Fibroblast of skin of back (primary cell): ENCODE measurements at places on chromosomes 5 and 9.

- peak; percentile 42 for DNase-seq
Measured at GRCh38 chr5:51383131-51384121, at the start of gene ISL1. TSS of gene ISL1 (plus strand) at chr5:51383448. CDS start at chr5:51383672, 224 bp downstream.

DNA sequence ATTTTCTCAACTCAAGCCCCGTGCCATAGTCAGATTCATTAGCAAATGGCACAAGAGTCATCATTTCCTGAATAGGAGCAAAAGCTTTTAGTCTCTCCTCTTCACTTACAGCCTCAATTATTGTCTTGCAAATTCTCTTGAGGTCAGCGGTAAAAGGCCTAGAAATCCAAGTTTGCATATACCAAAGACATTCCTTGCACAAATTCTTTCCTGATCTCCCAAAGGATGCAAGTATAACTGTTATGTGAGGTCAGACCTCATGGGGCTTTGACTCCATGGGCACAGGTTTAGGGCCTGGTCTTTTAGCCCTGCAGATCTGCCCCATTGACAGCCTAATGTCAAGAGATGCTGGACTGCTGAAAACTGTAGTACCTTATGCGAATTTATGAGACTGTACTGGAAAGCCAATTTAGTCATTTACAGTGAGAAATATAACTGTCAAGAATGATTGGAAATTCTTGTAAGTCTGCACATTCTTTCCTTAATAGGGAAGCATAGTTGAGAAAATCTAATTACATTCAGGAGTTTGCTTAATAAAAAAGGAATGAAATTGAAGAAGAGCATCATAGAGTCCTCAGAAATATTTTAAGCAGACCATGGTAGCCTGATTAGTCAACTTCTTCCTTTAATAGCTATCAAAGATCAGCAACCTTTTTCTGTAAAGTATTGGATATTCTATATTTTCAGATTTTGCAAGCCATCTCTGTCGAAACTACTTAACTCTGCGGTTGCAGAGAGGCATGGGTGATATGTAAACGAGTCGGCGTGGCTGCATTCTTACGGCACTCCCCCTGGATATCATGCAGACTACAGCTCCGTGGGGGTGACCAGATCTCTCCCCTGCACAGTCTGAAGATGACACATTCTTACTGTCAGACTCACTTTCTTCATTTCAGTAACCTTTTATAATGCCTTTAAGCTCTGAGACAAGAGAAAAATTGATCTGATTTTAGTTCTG lies 45.2 kb downstream of the GCNT4 start:
- DNase-seq: peak; percentile 87

DNA sequence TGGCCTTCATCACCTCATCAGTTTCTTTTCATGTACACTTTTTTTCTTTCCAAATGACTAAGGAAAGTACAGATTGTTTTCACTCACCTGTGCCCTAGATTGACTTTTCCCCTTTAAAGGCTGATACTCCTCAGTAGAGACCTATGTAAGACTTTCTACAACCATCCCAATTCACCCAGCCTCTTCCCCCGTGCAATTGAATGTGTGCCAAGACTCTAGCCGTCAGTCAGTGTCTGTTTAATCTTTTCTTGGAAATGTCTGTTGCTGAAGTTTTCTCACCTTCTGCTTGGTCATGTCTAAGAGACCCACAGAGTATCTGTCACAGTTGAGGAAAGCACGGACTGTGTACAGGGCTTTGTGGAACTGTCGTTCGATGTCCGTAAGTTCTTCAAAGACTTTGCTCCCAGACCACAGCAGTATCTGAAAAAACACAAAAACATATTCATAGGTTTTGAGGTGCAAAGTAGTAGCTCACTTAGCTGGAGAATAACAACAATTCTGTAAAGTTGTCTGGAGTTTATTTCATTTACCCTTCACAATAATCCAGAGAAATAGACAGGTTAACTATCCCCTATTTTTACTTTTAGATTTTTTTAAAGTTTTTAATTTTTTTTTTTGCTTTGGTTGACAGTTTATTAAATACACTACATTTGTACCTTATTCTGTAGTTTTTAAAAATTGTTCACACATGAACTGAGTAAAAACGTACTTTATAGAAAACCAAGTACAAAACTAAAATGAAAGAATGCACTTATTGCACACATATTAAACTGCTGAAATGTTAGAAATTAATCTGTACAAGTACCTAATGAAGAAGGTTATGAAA lies 13.6 kb downstream of the PDE6A start:
- no peak for DNase-seq

GRCh38 chr9:105449081-105449480 lies 1.2 kb downstream of the FSD1L start:
- peak; percentile 38 for DNase-seq

DNA sequence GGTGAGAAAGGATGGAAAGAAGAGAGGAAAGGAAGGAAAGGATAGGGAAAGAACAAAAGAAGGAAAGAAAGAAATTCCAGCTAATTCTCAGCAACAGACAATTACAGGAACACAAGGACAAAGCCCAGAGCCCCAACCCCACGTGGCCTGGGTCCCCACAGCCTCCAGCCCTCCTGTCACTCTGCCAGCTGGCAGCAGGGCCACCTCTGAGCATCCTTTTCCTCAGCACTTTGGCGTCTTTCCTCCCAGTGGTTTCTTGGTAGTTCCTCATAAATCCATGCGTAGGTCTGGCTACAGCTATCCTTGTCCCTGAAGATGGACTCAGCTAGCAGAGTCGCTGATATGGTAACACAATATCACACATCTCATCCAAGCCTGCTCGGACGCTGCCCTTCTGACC lies 28.3 kb downstream of the ADAMTS2 start:
- DNase-seq: no peak

DNA sequence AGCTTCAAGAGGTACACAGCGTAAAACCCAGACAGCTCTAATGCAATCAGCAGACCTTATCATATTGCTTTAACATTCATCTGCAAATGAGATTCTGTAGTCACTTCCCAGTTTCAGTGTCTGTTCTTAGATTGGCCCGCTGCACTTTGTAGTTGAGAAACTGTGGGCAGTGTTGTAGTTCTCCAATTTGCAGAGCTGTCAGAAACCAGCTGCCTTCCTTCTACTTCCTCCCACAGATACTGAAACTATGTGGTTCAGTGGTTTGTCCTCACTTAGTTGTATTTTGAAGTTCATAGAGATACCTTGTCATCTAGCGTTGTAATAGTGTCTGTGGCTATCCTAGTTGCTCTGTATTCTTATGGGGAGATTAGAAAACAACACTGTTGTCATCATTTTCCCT lies 39.6 kb upstream of the TRIM36 start:
- no peak for DNase-seq

- DNase-seq: no peak
Measured at GRCh38 chr9:75612754-75613153, 277.7 kb upstream of the PCSK5 start.

DNA sequence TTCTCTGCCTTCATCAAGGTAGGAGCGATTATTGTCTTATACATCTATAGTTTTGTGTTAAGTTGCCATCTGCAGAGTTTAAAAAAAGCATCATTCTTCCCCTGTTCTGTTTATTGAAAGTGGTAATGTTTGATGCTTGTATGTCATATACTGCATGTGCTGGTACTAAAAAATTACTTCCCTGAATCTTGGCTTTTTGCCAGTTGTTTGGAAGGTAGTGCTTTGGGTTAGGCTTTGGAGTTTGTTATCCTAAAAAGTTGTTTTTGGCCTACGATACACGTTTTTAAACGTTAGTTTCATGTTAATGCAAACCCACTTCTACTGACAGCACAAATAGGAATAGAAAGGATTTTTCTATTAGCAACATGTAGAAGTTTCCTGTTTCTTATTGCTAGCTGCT lies 158.3 kb downstream of the GIN1 start:
- DNase-seq: no peak

DNA sequence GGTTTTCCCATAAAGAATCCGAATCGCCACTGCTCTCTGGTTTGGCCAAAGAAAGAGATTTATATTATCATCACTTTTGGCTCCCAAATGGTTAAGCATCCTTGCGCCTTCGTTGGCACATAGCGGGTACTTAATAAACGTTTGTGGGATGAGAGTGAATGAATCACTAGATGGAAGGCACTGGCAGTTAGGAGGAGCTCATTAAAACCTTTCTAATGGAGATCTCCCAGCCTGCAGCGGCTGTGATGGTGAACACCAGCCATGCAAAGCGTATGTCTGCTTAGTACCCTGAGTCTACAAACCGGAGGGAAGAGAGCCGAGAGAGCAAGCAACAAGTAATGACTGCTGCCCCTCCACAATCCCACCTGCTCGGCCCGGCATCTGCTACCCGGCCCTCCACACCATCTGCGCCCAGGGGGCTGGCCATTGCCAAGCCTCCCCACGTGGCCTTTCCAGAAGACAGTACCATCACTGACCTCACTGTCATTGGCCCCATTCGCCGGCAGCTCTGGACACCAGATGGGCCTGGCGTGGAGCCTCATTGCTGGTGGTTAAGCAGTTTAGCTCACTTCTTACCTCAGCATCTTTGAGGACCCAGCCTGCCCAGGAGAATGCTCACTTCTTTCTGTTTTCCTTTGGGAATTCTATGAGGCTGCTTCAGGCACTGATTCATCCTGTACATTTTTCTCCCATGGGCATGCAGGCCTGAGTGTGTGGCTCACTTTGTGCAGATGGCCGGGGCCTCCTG lies 39.3 kb upstream of the ANKRD33B start:
- DNase-seq: peak; percentile 97

GRCh38 chr5:32020946-32021345 lies 153.2 kb downstream of the GOLPH3 start:
- no peak for DNase-seq
